ENCODE measurements at places on chromosomes 7 and 10.

- DNase-seq, result no peak
These were observed 175.4 kb downstream of the CDC14C start for GRCh38 chr7:49099587-49100326.

DNA sequence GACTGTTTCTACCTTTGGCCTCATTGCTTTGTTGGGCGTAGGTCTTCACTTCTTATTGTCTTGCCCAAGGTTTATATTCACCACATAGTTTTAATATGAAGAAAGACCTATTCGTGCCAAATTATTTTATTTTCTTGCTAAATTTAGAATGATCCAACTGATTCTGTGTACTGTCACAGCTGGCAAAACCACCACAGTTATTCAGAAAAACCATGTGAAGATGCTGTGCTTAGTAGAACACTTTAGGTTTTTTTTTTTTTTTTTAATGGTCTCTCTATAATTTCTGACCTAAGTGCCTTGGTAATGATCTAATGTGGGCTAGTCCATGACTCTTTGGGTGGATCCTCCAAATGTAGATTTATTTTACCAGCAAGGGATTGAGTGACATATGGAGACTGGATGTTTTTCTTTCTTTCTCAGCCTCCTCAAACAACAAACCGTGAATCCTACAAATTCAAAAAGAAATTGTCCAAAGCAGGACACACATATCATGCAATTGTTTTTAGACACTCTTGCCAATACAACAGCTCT lies 243.8 kb downstream of the DYNC1I1 start:
- DNase-seq, result no peak

GRCh38 chr7:47954231-47954911 lies 6.1 kb upstream of the PKD1L1 start:
- DNase-seq, result peak; percentile 24

GRCh38 chr7:139603896-139604295 lies 80.4 kb downstream of the CLEC2L start:
- DNase-seq, result no peak

DNA sequence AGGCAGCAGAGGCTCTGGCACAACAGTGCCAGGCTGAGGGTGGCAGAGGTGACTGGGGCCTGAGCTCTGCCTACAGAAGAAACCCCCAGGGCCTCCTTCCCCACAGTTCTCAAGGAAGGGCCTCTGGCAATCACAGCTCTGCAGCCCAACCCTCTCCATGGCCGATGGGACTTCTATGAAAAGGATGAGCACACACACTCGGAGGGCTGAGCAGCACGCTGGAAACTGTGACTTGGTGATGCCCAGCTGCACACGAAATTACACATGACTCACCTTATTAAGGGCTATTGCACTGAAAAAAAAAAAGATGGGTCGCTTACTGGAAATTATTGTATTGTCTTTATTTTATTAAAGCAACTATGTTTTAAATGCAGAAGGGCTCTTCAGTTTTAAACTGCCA lies 42.9 kb upstream of the LRRC18 start:
- DNase-seq, result no peak

GRCh38 chr10:102140218-102140617 lies 7.4 kb downstream of the PPRC1 start:
- no peak for DNase-seq

- DNase-seq, result peak; percentile 98
These were observed 54.8 kb upstream of the ECHDC3 start for GRCh38 chr10:11687357-11687771.

DNA sequence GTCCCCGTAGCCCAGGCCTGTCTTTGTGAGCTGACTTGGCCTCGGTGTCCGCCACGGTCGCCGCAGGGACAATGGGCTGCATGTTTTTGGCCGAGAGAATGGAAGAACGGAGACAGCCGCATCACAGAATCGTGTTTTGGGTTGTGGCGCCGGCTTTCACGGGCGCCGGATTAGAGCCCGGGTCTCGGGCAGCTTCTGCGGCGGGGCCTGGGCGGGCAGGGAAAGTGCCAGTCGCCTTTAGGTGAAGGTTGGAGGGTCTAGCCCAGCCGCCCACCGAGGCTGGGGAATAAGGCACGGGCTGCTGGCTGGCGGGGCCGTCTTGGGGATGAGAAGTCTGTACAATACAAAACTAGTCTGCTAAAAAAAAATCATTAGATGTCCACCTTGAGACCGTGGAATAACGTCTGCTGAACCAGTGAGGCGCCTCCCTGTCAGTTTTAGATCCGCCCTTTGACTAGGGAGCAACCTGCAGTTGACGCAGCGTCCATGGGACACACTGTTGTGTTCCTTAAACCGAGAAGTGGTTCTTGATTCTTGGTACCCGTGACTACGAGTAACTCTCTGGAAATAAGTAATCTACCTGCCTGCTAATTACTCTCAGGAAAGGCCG lies 577 bp downstream of the DNAJB9 start:
- DNase-seq, result peak; percentile 75

- DNase-seq, result no peak
These were observed 64.1 kb upstream of the GNA12 start for GRCh38 chr7:2908103-2908683.

DNA sequence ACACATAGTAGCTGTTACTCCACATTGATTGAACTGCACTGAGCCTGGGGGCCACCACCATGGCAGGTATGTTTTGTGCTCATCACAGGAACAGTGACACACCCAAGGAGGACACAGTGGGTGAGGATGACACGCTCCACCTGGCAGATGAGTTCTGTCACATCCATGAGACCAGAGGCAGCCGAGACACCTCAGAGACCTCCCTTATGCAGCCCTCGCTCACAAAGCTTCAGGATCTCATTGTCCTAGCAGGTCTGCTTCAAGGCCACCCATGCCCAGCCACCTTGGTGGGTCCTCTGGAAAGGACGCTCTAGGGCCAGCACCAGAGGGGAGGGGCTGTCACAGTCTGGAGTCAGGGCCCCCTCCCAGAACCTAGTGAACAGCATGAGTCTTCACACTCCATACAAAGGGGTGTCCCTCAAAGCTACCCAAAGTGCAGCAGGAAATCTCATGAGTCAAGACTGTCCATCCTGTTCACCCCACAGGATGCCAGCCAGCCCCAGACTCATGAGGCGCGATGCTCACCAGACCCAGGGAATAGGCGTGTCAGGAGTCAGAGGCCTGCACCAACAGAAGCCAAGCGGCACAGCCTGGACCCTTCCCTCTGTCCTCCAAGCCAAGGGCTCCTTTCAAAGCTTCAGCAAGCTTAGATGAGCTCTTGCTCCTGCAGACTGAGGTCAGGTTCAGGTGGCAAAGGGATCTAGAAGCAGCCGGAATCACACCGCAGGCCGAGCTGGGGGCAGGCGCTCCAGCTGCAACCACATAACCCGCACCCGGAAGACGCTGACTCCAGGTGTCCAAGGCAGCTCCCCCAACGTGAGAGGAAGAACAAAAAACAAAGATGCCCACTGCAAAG lies 9.6 kb downstream of the FAM53B start:
- DNase-seq, result peak; percentile 51

- no peak for DNase-seq
These were observed 141.7 kb downstream of the NRCAM start for GRCh38 chr7:108314551-108314950.

- peak; percentile 68 for DNase-seq
These were observed 39.4 kb downstream of the PLAU start for GRCh38 chr10:73950155-73950948.

DNA sequence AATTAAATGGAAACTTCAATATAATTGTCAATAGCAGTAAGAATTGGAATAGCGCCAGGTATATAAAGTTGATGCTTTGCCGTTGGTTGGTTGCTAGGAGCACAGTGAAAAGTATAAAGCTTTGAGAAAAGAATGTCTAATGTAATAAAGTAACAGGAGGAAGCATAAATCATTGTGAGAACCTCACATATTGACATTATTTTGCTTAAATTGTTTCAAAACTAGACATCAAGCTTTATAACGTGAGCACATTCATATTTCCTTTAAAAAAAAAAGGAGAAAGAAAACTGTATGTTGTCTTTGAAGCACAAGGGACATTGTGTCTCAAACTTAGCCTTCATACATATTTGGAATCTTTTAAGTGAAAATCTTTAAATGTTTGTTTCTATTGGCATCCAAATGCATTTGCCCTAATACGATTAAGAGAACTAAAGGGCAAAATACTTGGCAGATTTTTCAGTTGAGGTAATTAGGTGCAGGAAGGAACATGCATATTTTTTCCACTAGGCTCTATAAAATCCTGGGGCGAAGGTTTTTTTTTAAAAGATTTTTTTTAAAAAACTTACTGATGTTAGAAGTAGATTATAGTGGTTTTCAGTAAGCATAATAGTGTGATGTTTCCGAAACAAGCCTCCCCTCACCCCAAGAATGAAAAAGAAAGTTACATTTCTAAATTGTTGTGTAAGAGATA lies 92.4 kb downstream of the ARID5B start:
- no peak for DNase-seq

DNA sequence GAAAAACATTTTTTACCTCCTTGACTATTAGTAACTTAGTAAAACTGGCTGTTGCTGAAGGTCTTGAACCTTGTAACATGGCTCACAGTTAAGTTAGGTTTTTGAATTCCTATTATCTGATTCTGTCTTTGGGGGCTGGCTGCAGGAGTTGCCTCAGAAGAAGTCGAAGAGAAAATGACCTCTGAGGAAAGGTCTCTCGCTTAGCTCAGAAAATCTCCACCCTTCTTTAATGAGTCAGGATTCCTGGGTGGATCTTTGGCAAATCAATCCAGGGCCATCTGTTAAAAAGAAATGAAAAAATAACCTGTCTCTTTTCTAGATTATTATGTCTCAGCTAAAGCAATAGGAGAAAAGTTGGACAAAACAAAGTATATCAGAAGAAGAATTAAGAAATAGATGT lies 267.8 kb upstream of the SEMA3C start:
- DNase-seq, result no peak

DNA sequence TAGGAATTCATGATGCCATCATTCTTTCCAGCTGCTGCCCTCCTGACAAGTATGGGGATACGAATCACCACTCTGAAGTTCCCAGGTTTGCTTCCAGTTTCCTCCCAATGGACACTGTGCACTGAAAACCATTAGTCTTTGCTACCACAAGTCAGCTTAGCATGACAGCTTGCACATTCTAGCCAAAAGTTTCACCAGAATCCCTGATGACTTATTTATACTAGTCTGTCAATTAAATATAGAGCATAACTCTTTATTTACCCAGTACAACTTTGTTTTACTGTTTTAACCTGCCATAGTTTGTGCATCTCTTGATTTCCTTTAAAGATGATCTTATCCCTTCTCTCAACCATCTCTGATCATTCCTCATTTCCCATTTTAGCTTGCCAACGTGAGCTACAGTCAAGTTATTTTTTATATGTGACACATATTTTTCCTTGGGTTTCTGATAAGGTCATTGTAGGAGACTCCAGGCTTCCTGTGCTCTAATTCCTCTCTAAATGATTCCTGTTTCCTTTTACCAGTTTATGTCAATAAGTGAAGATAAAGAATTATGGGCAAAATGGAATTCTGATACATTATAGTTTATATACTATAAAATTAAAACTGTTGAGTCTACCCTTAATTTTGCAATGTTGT lies 167.5 kb upstream of the MEOX2 start:
- no peak for DNase-seq

DNA sequence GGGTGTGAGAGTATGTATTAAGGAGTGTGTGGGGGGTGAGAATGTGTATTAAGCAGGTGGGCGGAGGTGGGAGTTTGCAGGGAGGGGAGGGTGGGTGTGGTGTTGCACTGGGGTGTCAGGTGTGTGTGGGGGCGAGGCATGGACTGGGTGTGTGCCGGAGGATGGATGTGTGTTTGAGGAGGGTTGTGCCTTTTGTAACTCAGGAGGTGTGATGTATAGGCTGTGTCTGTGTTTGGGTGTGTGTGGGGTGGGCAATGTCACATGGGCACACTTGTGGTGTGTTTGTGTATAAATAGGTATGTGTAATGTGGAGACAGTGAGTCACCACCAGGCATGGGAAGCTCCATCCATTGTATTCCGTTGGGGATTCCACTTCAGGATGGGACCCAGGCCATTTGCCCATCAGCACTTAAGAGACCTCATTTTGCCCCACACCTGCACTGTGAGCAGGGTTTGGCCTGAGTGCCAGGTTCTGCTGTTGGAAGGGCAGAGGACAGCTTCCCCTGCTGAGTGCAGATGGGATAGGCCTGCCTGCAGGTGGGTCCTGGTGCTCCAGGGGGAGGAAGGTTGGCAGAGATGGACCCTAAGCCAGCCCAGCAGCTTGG lies 5.8 kb downstream of the UNC5B start:
- DNase-seq, result peak; percentile 84

GRCh38 chr7:112868609-112869008 lies 78.4 kb upstream of the TMEM168 start:
- no peak for DNase-seq

DNA sequence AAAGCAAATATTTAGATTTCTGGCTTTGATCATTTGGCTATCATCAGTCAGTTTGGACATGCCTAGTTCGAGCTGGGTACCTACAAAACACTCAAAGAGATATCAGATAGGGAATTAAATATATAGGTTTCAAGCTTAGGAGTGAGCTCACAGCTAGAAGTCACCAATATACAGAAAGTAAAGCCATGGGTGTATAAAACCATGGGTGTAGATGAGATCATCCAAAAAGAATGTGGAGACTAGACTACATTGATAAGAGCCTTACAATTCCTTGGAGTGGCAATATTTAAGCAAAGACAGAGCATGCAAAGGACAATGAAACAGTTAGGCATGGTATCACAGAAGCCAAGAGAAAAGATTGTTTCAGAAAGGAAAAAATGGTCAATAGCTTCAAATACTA lies 7.2 kb upstream of the RALA start:
- no peak for DNase-seq

GRCh38 chr7:17185690-17186070 lies 112.8 kb upstream of the AHR start:
- no peak for DNase-seq

- no peak for DNase-seq
These were observed 239.5 kb upstream of the FOXP2 start for GRCh38 chr7:114175125-114175524.

- no peak for DNase-seq
These were observed 149.2 kb upstream of the LYZL2 start for GRCh38 chr10:30778769-30779168.

DNA sequence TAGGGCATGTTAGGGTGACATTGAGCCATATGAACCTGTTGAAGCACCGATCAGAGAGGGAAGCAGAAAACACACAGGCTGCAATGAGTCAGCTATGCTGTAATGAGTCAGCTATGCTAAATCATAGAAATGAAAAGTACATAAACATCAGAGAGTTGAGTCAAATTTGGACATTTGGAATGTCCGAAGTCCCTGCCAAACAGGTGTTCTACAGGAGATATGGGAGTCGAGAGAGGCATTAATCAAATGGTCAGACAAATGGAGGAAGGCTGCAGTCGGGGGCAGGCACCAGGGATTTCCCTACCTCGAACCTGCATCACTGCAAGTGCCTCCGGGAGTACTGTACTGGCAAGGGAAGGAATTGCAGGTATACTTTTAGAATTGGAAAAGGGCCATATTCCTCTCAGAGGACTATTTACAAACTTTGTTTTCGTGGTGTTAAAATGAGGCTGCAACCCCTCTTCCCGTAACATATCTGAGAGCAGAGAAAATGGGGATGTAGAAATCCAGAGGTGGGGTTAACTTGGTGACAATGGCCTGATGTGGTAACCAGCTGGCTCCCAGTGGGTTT lies 8.8 kb upstream of the ZC3HAV1 start:
- no peak for DNase-seq

GRCh38 chr10:71575934-71576801 lies 143.4 kb downstream of the C10orf105 start:
- no peak for DNase-seq

GRCh38 chr10:127694580-127695193 lies 42.3 kb upstream of the FOXI2 start:
- peak; percentile 81 for DNase-seq

GRCh38 chr7:28243861-28244260 lies 63.3 kb upstream of the JAZF1 start:
- no peak for DNase-seq

- no peak for DNase-seq
These were observed 45.3 kb upstream of the ITGA8 start for GRCh38 chr10:15764892-15765454.

All from islet precursor cell (in vitro differentiated cells).